ENCODE measurements at places on chromosomes 3 and 15. TPM values are rescaled to one million over a fixed set of nuclear protein-coding genes. Genes with fewer than 3 reads are reported as not detected.

DNA sequence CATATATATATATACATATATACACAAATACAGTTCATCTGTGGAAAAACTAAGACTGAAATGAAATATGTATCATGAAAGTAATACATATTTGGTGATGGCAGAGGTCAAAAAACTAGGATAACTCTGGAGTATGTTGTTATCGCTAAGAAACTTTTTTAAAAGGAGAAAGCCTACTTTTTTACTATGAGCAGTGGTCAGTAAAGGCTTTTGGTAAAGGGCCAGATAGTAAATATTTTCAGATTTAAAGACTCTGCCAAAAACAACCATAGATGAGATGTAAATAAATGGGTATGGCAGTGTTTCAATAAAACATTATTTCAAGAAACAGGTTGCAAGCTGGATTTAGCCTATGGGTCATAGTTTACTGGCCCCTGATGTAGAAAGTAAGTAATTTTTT, 93.8 kb upstream of the TGFBR2 start:
- no peak for DNase-seq

DNA sequence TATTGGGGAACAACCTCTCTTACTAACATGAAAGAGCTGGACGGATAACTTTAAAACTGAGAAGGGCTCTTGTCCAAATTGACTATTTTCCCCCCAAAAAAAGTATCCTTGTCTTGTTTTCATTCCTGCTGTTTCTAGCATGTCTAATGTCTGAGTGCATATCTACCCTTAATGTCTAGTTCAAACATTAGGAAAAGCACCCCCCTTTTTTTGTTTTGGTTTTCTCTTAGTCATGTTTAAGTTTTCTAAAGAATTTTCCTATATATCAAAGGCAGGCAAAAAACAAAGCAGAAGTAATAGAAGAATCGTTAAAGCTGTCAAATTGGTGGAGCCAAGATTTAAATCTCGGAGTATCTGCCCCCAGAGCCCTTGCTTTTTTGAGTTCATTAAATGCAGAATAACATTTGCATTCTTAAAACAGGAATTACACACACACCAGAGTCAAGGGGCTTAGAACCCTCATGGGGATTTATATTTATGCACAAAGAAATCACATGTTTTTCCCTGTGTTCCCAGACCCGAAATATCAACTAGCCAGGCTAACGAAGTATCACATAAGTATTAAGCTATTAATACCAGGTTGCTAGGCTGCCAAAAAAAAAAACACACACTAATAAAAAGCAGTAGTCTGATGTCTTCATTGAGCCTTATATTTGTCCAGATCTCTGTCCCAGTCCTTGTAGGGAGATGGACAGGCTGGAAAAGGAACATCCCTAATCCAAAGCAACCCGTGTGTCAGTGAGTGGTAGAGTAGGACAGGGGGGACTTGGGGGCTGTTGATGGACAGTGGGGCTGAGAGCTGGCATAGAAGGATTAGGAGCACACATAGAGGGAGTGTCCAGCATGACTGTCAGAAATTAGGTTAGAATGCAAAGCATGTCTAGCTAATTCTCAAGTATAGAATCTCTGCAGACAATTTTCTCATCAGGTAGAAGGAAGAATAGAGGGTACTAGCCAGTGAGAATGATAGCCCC, 103.6 kb upstream of the BFSP2 start:
- no peak for DNase-seq

DNA sequence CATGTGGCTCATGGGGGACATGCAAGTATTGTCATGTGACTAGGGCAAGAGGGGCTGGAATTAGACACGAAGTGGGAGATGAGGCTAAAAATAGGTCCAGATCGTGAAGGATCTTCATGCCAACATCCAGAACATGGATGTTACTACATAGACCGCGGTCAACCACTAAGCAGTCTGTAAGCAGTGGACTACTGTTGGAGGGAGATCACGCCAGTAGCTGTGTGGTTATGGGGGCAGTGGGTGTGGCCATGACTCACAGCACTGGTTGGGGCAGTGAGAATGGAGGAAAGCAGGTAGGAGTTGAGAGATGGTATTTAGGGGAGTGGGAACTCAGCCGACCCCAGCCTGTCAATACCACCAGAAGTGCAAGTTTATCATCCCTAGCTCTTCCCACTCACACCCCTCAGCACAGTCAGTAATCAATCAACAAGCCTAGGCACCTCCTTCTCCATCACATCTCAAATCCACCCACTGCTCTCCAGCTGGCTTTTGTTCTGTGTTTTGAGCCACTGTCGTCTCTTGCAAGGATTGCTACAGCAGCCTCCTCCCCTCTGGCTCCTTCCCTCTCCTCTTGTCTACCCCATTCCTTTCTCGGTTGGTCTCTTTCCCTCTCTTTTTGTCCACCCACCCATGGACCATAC, 107.2 kb upstream of the ABHD17C start:
- no peak for DNase-seq

- DNase-seq: no peak
These were observed 424.3 kb upstream of the TPRG1 start for GRCh38 chr3:188747489-188747888.

DNA sequence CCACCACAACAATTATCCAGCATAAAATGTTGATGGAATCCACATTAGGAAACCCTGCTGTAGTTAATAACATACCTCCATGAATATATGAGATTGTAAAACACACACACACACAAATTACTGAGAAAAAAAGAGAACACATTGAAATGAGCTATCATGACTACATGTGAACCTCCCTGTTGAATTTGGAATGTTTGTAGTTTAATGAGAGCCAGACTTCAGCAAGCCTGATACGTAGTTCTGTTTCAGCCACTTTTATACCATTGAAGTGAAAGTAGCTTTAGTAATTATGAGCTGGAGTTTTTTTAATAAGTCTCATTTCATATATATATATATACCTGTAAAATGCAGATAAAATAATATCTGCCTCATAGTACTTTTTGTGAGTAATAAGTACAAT, 1146.4 kb downstream of the NAALADL2 start:
- no peak for DNase-seq

GRCh38 chr3:17730318-17730967, 12.0 kb downstream of the TBC1D5 start:
- no peak for DNase-seq

DNA sequence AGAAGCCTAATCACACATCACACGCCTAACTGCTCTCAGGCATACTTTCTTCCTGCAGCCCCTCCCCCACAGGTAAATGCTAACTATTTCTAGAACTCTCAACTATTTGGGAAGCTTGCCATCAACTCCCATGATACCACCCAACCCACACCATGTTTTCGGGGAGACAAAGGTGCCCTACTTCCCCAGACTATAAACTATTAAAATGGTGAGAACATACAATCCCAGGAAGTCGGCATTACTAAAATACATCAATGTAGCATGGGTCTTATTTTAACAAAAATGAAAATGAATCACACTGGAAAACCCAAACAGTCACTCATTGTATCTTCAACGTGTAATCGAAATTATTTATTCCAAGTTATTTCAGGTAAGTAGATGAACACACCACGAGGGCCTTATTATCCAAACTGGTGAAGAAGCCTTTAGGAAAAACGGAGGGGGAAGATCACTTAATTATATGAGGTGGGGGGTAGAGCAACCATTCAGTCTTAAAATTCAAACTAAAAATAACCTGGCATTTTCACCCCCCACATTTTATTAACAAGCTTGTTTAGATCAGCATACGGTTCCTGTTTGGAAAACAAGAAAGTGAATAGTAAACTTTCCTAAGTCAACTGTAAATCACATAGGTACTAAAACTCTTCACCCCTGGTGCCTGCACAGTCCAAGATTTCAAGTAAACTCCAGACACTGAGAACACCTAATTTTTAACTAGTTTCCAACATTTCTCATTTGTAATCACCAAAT, 1.9 kb downstream of the TBL1XR1 start:
- no peak for DNase-seq

DNA sequence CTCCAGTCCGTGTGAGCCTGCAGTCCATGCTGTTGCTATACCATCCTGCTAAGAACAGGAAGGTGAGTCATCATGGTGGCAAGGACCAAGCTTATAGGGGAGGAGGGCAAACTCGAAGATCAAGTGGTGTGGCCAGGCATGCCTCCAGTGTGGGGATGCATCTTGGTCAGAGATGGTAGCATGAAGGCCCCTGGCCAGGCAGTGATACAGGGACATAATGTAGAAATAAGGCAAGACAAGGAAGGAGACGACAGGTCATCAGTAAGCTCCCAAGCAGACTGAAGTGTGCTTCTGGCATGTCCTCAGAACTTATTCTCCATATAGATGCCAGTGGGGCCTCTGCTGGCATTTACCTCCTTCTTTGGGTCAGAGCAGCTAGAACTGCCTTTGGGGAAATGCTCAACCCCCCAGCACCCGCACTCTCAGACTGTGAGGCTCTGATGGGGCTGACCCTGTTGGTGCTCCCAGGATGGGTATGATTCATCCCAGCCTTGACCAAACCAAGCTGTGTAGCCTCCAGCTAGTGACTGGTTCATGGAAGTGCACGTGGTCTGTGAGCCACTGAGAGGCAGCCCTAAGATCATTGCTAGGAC, 52.5 kb upstream of the ATP2B2 start:
- DNase-seq: no peak

GRCh38 chr15:70636540-70637165, 126.7 kb downstream of the UACA start:
- no peak for DNase-seq

DNA sequence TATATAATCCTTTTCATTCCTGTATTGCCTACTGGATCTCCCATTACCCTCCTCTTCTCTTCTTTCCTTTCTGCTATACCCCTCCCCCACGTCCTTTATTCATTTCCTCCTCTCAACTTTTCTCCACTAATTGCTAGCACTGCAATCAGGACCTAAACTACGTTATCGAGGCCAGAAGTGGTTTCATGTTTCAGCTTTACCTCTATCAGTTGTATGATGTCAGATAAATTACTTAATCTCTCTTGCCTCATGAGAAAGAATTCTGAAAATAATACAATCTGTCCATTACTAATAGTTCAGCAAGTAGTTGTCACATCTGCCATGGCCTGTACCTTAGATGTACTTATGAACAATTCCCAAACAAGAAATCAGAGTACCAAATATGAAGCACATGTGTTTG, 10.6 kb downstream of the POPDC2 start:
- DNase-seq: no peak

DNA sequence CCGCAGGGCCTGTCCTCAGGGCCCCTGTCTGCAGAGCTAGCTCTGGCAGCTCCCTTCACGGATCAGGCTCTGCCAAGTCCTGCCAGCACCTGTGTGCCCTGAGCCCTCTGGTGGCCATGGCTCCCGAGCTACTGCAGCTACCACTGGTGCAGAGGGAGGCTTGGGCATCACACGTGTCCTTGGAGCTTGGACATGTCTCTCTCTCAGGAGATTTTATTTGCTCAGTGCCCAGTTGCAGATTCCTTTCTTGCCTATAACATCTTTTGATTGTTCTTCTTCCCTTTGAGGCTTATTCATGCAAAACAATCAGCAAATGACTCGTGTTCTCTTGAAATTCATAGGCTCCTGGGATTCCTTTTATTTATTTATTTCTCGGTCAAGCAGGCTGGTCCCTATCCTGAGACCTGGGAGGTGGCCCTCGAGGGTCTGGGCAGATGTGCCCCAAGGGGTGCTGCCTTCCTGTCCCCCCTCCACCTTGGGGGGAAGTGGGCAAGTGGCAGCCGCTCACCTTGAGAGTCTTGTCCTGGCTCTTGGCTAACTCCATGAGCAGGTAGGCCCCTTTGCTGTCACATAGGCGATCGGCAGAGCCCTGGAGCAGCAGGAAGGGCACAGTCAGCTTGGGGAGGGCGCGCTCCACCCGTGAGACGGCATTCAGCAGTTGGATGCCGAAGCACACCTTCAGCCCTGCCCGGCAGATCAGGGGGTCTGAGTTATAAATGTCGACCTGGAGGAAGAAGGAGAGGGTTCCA, 21.9 kb downstream of the ABTB1 start:
- DNase-seq: peak; percentile 74

GRCh38 chr3:46923559-46924350, 46.2 kb downstream of the PTH1R start:
- DNase-seq: peak; percentile 40

- DNase-seq: no peak
These were observed 2.0 kb downstream of the ARPP21 start for GRCh38 chr3:35641331-35641730.

- DNase-seq: no peak
These were observed 266.9 kb downstream of the ERC2 start for GRCh38 chr3:56201407-56201806.

- no peak for DNase-seq
These were observed 160.0 kb downstream of the SQOR start for GRCh38 chr15:45794712-45795439.

DNA sequence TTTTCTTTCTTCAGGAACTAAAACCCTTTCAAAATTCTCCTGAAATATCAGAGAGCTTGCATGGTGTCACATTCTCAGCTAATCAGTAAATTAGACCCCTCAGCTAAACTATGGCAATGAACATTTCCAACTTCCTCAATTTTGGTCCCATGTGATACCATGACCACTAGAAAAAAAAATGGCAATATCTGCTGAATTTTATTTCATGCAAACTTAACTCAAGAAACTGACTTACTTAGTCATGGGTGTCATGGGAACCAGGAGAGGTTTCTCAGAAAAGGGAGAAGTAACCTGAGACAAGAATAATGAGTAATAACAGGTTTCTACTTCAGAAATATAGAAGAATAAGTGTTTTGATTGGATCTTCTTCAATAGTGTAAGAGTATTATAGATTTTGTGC, 784.6 kb upstream of the ALCAM start:
- DNase-seq: no peak

DNA sequence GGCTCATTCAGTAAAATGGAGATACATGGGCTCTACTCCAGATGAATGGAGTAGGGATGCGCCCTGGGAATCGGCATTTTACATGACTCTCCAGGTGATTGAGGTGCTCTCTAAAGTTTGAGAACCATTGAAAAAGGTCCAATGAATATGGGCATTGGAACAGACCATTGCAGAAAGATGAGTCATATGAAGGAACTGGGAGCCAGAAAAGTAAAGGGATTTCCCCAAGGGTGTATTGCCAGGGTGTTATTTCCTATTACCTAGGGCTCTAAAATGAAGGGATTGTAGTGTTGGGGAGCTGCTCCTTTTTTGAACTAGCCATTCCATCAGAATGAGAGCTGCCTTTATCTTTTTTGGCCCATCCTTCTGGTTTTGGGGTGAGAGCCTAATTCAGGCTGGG, 21.7 kb downstream of the CLDN11 start:
- DNase-seq: no peak

FANCD2OS gene
- not detected for total RNA-seq

FETUB gene
- total RNA-seq: not detected

IMPG2 gene
- 0.36 TPM for total RNA-seq

ATP1B3 gene
- total RNA-seq: 35.9 TPM

ZNF660 gene
- 0.20 TPM for total RNA-seq

TTLL13 gene
- total RNA-seq: not detected

EBLN2 gene
- 0.36 TPM for total RNA-seq

ZBTB38 gene
- total RNA-seq: 415 TPM

PP2D1 gene
- total RNA-seq: not detected

HESX1 gene
- total RNA-seq: not detected

KY gene
- total RNA-seq: 0.68 TPM

SCG3 gene
- not detected for total RNA-seq

TNFSF10 gene
- 10.2 TPM for total RNA-seq

EAF2 gene
- 5.7 TPM for total RNA-seq

GP5 gene
- not detected for total RNA-seq

PGBD4 gene
- total RNA-seq: 1.9 TPM

MST1R gene
- not detected for total RNA-seq

ZMYND10 gene
- not detected for total RNA-seq

All from gastrocnemius medialis (tissue), 4 donors.